ENCODE measurements at places on chromosomes 7 and 10.

GRCh38 chr10:12849319-12850181 is 152.0 kb downstream of the CCDC3 start:
- DNase-seq = peak; percentile 63

DNA sequence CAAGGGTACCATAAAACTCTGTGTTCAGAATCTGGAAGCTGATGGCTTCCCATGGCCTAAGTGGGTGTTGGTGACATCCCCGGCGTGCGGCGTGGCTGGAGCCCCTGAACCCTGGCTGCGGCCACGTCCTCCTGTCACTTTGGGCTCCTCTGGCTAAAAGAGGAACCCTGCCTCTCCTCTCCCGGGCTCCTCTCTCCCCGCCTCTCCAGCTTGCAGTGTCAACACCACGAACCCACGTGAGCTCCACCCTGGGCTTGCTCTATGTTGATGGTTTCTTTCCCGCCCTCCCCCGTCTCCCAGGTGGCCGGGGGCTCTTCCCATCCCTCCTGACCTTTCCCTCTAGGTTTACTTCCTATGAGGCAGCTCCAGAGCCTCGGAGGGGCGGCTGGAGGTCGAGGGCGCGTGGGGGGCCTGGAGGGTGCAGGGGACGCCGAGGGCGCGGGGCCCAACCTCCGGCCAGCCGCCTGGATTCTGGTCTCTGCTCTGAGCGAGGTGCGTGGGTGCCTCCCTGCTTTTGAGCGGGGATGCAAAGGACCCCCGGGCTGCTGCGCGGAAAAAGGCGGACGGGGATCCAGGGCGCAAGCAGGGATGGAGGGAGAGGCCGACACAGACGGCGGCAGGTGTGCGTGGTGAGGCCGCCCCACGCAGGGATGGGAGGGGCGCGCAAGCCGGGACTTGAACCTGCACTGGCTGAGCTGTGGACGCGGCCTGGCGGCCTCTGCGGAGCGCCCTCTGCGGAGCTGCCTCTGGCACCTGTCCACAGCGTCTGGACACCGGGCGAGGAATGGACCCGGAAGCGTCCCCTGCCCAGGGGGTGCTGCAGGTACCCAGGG is 115.5 kb upstream of the DIP2C start:
- DNase-seq = peak; percentile 51

DNA sequence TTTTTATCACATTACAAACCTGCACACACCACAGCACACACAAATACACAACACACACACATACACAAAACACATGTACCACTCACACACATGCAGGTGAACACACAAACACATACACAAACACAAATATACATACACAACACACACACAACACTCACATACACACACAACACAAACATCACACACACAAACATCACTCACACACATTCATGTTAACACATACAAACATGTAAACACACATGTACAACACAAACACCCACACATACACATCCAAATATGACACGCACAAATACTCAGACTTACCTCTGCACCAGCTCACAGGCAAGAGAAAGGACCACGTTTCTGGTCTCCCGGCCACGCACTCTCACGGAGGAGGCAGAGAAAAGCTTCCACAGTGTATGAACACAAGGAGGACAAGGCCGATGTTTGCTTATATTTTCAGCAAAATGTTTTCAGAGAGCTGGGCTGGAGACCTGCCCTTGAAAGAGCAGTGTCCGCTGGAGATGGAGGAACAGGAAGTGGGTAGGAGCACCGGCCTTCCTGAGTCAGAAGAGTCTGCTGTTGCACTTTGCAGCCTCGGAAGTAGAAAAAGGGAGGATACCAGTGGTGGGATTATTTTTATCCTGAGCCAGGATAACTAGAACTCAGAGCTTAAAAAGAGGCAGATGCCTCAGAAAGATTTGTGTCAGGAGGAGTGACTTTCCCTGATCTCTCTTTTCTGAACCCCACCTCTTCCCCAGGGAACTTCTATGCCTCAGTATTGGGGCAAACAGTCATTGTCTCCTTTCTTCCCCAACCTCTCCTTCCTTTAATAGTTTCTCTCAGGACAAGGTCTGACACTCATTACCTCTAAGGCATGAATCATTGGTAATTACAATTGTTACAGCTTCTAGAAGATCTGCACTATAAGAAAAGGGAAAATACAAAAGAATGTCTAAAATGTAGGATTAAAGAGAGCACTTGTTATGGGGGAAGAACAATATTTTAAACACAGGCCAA is at the start of gene GIMAP6:
GIMAP6 (minus strand) TSS at position 520 of the 999 bp plus-strand sequence. CDS start 2,243 bp downstream, outside the sequence.
- no peak for DNase-seq

DNA sequence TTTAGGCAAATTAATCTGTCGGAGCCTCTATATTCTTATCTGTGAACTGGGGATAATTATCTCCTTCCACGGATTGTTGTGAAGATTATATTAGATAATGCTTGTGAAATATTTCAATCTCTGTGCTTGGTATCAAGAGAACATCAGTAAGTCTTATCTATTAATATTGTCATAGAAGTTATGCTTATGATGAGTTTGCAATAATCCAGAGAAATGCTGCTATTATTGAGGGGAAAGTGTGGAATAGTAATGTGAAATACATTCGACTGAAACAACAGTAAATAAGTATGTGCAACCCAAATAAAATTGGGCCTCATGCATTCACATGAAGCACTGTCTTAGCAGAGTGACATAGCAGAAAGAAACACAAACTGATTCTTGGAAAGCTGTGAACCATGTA is 13.7 kb downstream of the RHOBTB1 start:
- DNase-seq = no peak

GRCh38 chr7:140159497-140159896 is 17.3 kb downstream of the KDM7A start:
- peak; percentile 92 for DNase-seq

DNA sequence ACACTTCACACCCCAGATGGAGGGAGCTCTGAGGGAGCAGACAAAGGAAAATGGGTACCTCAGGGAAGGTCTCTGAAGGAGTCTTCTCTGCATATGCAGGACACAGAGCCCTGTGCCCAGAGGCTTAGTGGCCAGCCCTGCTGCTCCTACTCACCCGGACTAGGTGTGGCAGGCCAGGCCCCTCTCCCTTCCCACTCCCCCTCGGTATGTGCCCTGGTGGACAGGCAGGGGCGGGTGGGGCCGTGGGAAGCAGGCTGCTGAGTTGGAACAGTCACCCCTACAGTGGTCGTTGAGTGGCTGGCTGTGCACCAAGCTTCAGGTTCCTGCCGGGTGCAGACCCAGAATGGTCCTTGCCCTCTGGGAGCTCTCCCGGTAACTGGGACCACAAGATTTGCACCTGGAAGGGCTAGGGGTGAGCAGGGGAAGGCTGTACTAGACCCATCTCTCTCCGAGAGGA is 68.6 kb downstream of the ZMIZ1 start:
- DNase-seq = no peak

DNA sequence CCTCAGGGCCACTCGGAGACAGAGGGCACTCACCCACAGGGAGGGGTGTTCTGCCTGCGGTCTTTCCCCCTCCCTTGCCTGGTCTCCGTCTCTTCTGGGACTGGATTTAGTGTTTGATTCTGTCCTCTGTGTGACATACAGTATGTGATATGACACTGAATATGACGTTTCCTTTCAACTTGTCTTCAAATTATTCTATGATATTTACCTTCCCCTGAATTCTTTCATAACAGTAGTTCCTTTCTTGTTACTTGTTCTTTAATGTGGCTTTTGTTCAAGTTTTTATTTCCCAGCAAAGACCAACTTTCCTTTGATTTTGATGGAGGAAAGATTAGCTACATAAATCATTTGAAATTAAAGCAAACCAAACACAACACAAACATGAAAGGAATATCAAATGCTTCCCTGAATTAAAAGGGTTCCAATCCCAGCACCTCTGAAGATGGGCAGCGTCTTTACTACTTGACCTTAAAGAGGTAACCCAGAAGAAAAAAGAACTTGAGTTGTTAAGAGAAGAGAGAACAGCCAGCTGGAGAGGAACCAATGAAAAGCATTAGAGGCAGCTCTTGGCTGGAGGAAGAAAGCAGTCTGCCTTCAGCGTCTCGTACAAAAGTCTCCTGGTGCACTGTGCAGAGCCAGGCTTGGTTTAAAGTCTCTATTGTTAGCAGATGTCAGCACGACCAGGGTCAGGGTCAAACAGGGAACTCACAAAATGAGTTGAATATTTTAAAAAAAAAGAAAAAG is 18.3 kb upstream of the RHEB start:
- no peak for DNase-seq

DNA sequence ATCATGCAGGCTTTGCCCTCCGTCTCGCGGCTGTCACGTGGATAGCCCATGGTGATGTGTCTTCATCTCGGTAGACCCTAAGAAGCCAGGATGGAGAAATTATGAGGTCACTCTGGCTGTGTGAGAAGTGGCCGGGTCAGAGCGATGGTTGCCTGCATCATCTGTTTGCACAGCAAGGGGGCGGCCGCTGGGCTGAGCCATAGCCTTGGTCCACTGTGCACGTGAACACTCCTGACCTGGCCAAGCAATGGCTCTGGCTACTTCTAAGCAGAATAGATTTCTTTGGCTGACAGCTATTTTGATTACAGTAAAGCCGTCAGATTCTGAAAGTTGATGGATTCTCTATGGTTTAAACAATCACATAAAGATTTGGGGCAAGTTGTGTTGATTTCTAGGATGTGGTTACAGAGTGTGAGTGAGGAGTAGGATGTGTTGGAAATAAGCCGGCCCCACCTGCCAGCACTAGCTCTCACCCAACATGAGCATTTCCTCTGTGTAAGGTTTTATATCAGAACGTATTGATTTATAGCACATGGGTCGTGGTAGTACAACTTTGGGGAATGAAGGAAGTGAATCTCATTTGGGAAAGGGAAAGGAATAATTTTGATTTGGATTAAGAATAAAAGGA is 214.4 kb upstream of the GPR26 start:
- no peak for DNase-seq

DNA sequence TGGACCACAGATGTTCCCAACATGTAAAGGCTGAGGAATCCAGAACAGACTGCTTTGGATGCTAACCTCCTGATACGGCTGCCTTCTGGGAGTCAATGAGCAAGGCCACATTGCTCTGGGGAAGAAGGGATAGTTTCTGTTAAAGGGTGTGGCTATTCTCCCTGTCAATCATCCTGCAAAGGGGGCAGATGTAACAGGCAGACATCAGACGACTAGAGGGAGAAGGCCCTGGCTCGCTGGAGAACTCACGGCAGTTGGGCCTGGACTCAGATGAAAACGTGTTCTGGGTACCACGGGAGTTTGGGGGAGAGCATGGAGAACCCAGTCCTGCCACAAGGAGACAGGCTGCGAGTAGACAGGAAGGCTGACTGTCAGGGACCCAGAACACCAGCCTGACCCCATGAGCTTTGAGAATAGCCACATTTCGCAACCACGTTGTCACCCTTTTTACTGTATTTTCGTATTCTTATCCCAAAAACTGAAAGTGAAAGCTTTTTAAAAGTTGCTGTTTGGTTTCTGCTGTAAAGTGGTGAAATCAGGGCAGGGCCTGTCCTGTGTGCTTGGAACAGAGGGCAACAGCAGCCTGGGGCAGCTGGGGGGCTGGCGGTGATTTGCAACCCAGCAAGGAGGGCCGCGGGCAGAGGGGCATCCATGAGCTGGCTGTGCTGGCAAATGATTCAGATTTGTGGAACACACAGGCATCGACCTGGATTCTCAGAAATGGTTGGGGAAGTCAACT is 95.3 kb downstream of the MYOF start:
- no peak for DNase-seq

- DNase-seq = no peak
These were observed 79.6 kb downstream of the SND1 start for GRCh38 chr7:127731431-127732080.

- no peak for DNase-seq
These were observed 237.1 kb downstream of the PRPF18 start for GRCh38 chr10:13823709-13824405.

DNA sequence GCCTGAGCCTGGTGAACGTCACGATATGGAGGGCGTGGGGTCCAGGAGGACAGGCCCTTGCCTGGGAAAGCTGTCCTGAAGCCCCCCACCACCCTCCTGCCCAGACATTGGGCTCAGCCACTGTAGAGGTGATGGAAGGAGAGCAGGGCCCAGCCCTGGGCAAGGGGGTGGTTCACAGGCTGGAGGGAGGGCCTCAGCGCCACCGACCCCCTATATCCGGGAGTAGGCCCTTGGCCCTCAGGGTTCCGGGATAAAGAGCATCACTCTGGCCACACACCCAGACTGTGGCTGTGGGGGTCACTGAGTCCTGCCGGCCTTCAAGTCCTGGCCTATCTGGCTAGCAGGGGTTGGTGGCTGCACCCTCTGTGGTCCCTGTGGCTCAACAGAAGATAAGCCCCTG is 55.3 kb upstream of the GTF2IRD1 start:
- peak; percentile 46 for DNase-seq

GRCh38 chr7:33986951-33987947 is 81.9 kb downstream of the BMPER start:
- peak; percentile 97 for DNase-seq

DNA sequence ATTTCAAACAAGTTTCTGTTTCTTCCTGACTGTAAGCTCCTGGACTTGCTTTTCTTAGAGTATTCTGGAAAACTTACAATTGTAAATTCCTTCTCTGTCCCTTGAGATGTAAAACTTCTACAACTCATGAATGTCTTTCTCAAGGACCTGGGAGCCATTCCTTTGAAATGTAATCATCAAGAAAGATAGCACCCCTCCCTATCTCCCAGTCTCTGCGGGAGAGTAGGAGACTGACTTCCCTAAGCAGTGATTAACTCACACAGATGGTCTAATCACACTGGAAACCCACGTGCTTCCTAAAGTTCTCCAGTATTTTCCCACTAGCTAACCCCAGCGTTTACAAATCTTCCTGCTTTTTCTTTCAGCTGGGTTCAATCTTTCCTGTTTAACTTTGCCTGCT is 549.4 kb downstream of the SORCS1 start:
- no peak for DNase-seq

DNA sequence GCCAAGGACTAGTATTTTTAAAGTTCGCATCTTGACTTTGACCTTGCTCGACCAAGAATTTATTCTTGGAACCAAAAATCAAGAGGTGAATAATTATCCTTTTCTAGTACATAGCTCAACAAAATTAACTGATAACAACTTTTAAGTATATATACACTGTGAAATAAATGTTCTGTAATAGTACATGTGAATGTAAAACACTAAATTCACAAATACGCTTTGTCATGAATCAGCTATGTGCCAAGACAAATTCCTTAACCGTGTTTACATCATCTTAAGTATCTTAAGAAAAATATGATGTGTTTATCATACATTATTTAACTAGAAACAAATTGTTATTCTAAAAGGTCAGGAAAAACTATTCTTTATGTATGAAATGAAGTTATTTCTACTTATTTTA is 83.3 kb downstream of the CUL2 start:
- no peak for DNase-seq

DNA sequence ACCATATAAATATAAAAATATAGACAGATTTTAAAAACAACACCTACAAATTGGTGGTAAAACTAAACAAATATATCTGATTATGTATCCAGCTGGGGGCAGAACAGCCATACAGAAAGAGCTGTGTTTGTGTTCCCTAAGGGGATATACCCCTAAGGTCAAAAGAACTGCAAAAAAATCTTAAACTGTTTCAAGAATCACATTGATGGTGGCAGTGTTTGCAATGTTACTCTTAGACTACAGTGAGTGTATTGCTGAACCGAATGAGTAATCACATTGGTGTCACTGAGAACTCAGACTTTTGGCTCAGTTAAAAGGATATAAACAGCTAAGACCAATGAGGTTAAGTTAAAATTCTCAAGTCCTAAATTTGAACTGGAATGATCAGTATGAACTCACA is 27.1 kb upstream of the PTPRN2 start:
- no peak for DNase-seq

GRCh38 chr7:101764221-101764620 is 53.2 kb upstream of the CUX1 start:
- DNase-seq = no peak

Data from islet precursor cell (in vitro differentiated cells).